ENCODE measurements at places on chromosomes 16 and 17.

DNA sequence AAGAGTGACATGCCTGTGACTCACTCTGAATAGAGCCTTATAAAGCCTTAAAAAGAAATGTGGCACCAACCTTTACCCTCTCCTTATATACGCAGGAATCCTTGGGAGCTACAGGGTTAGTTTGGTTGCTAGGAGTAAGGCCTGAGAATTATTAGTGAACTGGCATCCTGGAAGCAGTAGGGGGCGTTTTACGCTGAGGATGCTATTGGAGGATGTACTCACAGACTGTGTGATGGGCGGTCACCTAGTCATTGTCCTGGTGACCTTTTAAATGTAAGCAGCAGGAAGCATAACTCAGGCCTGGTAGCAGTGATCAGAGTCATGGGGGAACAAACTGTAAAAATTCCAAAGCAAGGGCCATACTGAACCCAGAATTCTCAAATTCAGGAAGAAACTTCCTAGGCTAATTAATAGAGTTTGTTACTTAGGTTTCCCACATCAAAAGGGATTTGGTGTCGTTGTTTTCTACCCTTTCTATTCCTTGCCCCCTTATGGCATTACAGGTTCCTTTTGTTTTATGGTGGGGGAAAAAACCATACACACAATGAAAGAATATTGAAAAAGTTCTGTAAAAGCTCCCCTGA, 153.8 kb downstream of the SNX11 start:
- no peak for DNase-seq

DNA sequence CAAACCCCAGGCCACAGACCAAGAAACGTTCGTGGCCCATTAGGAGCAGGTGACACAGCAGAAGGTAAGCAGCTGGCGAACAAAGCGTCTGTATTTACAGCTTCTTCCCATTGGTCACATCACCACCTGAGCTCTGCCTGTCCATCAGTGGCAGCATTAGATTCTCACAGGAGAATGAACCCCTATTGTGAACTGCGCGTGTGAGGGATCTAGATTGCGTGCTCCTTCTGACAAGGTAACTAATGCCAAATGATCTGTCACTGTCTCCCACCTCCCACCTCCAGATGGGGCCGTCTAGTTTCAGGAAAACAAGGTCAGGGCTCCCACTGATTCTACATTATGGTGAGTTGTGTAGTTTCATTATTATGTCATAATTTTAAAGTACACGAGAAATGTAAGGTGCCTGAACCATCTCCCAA, 186.3 kb downstream of the CPPED1 start:
- no peak for DNase-seq

- DNase-seq = no peak
Observed at GRCh38 chr17:3886776-3887175, 6.1 kb downstream of the CAMKK1 start.

DNA sequence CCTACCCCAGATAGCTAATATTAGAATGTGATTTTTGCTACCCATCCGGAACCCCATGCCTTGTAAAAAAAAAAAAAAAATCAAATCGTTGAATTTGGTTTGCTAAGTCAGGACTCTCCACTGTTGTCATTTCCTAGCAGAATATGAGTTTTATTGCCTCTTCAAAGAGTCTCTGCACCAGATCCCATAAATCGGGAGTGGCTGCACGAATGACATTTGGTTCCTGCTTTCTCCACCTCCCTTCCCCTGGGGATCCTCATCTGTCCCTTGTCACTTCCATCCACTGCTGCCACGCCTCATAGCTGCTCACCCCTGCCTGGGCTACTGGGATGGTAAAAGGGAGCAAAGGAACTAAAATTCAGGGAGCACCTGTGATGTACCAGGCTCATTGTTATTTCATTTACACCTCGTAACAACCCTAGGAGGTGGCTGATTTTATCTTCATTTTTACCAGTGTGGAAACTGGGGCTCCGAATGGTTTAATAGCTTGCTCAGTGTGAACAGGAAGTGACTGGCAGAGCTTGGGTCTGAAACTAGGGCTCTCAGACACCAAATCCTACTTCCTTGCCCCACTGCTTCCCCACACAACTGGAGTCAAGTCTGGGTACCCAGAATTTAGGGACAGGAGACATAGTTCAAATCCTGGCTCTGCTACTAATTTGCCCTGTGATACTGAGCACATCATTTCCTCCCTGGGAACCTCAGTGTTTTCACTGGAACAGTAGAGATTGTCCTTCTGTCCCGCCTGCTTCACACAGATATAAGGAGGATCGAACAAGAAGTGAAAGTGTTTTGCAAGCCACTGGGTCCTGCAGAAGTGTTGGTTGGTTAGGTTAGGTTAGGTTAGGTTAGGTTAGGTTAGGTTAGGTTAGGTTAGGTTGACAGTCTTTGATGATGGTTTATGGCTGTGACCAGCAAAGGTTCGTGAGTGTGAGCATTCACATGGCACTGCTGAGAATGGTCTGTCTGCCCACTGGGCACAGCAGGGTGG, 585 bp upstream of the KRT36 start:
- DNase-seq = no peak

- no peak for DNase-seq
Observed at GRCh38 chr17:55456307-55457240, 34.9 kb upstream of the MMD start.

DNA sequence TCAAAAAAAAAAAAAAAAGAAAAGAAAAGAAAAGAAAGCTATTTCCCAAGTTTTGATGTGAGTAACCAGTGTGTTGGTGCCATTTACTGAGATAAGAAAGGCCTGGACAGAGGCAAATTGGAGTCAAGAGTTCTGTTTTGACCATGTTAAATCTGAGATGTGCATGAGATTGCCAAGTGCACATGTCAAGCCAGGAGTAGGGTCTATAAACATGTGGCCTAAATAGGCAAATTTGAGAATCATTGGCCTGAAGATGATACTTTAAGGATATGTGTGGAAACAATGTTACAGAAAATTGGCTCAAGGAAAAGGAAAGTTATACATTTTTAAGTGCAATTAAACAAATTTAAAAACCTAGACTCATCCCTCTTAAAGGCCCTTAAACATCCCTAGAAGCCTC, 15.3 kb upstream of the SMG1 start:
- DNase-seq = no peak

DNA sequence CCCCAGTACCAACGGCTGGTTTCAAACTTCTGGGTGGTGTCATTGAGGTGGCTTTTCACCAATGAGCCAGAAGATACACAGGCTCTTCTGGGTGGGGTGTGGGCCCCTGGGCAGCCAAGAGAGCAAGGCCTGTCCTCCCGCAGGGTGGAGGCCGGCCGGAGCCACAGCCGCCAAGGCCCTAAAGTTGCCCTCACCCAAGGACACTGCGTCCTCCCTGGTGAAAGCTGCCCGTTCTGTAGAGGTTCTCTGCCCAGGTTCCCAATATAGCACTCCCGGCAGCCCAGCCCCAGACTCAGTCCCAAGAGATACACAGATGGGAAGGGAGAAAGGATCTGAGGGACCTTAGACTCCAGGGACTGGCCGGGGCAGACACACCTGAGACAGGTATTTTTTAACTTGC, 10.7 kb upstream of the CACNG1 start:
- DNase-seq = no peak

GRCh38 chr17:74453665-74454196, 12.7 kb upstream of the CD300A start:
- DNase-seq = no peak

DNA sequence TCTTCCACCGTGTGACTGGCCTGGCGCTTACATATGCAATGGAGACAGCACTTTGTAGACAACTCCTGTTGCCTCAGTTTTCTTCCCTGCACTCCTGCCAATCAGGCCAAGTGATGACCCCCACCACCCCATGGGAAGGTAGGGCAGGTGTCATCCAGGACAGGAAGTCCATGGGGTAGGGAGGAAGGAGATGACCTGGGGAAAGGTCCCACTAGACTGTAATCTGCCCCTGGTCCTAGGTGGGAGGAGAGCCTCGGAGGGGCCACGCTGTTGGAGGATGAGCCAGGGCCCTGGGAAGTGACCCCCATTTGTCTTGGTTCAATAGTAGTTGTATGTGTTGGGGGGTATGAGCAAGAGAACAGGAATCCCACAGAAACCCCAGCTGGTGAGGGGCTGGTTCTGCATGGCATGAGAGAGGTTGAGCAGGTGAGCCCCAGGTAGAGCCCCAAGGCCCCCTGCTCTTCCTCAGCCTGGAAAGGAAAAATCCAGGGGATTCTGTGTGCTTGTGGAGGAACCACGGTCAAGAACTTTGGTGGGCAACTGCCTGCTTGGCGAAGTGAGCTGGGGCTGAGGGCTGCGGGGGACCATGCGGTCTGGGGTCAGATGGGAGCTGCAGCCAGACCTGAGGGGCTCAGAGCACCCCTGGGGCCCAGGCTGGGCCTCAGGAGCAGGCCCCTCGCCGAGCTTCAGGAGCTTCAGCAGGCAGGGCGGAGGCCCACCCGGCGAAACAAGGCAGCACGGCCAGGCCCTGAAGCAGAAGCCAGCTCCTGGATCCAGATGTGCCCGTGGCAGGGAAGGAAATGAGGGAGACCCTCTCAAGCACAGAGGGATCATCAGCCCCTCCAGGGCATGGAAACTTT, 50.7 kb downstream of the NT5M start:
- no peak for DNase-seq

DNA sequence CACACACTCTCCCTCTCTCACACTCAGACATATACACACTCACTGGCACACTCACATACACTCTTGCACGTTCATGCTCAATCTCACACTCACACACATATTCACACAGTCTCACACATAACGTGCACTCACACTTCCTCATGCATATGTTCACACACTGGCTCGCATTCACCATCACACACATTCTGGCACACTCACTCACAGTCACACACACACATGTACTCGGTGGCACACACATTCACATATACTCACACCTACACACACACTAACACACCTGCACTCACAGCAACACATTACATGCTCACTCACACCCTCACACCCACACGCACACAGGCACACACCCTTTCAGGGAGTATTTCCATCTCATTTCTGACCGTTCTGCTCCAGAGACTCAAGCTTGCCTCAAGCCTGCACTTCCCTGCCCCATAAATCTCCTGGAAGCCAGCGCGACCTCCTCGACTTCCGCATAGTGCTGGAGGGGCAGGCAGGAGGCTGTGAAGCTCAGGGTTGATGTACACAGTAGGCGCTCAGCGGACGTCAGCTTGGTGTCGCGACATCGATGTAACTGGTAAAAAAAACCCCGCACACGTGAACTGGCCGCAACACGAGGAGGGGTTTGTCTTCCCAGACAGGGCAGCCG, 66.7 kb upstream of the FOXF1 start:
- no peak for DNase-seq

DNA sequence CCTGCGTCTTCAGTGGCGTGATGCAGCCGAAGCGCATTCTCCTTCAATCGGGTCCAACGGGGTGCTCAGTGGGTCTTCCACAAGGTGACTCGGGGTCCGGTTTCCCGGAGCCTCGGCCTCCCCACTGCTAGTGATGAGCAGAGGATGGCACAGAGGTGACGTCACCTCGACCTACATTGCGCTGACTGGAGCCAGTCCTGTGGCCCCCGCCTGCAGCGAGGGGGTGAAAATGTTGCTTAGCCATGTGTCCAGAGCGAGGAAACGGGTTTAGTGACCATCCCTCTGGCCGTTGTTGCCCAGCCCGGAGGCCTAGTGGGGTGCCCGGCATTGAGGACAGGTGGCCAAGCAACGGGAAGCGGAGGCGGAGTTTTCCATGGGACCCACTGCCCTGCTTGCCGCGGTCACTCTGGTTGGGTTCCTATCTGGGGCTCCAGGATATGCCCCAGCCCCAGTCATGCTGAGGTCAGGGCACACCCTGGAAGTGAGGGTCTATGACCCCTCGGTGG, 190.6 kb upstream of the CIBAR2 start:
- no peak for DNase-seq

- DNase-seq = no peak
Observed at GRCh38 chr17:12830777-12831247, 41.5 kb downstream of the ARHGAP44 start.

GRCh38 chr16:54957403-54958166, 26.9 kb downstream of the IRX5 start:
- no peak for DNase-seq

GRCh38 chr17:71985111-71986039, 135.4 kb upstream of the SOX9 start:
- no peak for DNase-seq

DNA sequence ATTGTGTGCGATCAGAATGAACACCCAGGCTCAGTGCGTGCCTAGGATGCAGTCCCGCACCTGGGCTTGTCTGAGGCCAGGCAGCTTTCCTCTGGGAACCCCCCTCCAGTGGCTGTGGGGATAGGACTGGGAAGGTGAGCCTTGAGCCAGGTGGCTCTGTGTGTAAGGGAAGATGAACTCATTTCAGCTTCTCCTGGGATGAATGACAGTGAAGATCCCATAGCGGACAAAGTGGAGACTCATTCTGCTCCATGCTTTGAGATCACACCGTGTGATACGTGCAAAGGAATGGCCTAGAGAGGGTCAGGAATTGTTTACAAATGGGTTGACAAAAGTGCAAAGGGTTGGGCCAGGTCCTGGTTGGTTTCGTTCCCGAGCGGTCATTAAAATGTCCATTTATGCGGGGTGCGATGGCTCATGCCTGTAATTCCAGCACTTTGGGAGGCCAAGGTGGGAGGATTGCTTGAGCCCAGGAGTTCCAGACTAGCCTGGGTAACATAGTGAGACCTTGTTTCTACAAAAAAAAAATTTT, 15.8 kb downstream of the GPRC5C start:
- no peak for DNase-seq

DNA sequence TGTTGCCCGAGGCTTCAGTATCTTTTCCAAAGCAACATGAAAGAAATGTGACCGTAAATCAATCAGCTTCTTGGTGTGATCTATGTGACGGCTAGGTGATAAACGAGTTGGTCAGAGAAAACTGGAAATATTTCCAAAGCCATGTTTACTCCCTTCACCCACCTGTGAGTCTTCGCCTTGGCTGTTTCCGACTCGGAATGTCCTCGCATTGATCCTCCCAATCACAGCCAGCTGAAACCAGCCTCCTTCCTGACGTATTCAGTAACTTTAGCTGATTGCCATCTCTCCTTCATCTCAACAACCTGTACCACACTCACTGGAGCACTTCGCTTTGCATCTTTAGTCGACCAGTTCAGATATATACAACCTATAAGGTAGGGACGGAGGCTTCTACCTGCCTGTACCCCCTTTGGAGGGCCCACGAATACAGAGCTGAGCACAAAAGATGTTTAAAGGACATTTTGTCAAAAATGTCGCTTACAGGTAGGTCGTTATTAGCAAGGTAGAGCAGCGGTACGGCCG, 705 bp downstream of the KRABD2 start:
- no peak for DNase-seq

- DNase-seq = peak; percentile 20
Observed at GRCh38 chr17:68089881-68090280, 54.3 kb downstream of the KPNA2 start.

GRCh38 chr17:29019475-29020181, 13.8 kb upstream of the SEZ6 start:
- DNase-seq = no peak

GRCh38 chr17:2782055-2782454, 14.2 kb upstream of the RAP1GAP2 start:
- DNase-seq = peak; percentile 30

- DNase-seq = peak; percentile 14
Observed at GRCh38 chr16:16861546-16861945, 482.6 kb downstream of the NPIPA7 start.
